DMS53 (cell line): ENCODE measurements at places on chromosomes 7 and 10.
A peak's percentile ranks its signal among the peaks of the same experiment; 100 is the strongest.

DNA sequence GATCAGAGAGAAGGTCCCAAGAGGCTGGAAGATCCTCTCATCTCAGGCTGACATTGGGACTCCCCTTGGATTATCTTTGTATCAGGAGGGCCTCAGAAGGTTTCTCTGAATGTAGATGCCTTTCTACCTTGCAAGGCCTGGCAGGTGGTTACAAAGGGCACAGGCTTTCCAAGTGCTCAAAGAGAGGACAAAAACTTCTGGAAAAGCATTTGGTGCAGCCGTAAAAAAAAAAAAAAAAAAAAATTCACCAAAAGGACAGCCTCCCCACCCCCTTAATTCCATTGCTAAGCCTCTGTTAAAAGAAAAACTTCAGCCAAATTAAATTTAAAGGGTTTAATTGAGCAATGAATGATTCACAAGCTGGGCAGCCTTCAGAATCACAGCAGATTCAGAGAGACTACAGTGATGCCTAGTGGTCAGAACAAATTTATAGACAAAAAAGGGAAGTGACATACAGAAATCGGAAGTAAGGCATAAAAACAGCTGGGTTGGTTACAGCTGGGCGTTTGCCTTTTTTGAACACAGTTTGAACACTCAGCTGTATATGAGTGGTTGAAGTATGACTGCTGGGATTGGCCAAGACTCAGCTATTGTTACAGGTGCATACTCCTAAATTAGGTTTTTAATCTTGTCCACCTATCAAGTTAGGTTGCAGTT lies 42.5 kb upstream of the LRGUK start:
- DNase-seq, result no peak

DNA sequence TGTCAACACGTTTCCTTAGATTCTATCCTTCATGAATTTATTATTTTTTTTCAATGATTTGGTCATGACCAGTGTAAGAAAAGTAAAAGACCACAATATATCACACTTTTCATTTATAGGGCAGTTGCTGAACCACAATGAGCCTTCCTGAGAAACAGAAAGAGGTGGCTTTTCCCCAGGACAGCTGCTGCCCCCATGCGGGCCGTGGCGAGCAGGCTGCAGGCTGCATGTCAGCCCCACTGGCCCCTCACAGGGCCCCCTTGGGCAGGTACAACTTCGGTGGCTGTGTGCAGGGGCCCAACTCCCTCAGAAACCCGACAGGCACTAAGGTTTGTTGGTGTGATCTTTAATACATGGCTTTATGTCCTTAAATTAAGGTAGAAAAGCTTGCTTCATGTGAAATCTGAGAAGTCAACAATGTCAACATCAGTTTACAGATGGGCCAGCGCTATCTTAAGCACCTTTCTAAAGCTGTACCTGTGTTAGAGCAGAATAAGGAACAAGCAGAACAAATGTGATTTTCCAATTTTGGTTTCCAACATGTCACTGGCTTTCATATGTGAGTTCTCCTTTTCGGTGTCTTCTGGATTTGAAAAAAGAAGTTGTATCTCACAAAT lies 10.6 kb downstream of the BEND7 start:
- no peak for DNase-seq

DNA sequence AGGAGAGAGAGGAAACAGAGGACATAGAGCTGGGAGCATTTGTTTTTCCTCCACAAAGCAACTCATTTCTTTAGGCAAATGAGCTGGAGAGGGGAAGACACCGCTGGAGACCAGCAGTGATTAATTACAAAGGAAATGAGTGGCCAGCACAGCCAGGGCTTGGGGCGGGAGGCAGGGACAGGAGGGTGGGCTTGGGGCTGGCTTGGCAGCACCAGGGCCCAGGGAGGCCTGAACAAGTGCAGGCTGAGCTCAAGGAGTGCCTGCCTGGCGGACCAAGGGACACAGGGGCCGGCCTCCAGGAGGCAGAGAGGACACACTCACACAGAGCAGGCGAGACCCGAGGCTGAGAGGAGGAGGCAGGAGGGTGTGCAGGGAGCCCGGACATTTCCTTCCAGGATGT lies 149.0 kb upstream of the UNC5B start:
- no peak for DNase-seq

- DNase-seq, result no peak
Measured at GRCh38 chr7:74575811-74576210, 81.7 kb upstream of the GTF2I start.

- DNase-seq, result peak; percentile 45
Measured at GRCh38 chr7:44750921-44751571, 2.4 kb downstream of the ZMIZ2 start.

DNA sequence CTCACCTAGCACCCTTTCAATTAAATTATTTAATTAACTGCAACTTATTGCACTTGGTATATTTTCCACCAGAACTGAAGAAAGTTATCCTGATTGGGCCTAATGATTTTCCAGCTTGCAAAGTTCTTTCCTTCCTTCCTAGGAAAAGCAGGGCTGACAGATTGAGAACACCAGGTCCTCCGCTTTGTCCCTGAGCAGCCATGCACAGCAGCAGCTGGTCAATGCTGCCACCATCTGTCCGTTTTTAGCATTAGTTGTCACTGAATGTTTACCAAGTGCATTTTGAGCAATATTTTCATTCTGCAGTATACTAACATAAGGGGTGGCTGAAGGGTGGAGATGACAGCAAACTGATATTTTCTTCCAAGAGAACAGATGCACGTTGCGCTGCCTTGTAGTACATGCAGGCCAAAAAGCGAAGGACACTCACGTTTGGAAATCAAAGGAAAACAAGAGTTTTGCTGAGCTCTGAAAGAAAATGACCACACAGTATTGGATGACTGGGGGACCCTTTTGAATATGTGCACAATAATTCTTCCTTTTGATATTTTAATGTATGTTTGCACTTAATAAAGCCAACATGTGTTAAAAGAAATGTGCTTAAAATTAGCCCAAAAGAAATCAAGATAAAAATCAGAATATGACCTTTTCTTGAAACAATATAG lies 248.8 kb upstream of the PTN start:
- peak; percentile 93 for DNase-seq

DNA sequence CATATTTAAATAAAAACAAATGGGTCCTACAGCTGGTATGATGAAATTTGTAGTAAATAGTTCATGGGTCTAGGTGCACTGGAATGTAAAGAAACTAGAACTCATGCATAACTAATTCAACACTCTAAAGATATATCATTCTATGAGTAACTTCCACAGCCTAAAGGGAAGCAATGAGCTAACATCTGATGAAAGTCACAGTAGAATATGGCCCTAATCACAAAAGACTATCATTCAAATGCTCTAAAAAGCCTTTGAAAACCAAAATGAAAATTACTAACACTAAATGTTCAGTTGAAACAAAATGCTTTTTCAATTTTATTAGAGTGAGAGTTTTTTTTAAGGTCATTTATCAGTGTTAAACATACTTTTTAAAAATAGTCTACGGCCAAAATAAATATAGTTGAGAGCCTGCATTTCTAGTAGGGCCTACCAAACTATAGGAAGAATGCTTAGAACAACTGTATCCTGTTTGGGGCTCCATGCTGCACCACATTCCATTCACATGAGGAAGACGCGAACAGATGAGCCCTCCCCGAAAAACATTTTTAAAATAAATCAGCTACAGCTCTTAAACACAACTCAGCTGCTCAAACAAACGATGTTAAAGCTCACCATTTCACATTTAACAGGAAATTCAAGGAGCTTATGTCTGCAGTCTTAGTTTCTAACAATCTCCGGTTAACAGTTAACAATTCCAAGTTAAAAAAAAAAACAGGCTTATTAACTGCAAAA lies 134.5 kb downstream of the NRBF2 start:
- peak; percentile 65 for DNase-seq

GRCh38 chr7:2508327-2509215 lies 11.0 kb upstream of the LFNG start:
- peak; percentile 95 for DNase-seq

GRCh38 chr10:129021594-129022304 lies 445.3 kb upstream of the MGMT start:
- no peak for DNase-seq

GRCh38 chr7:127882313-127882920 lies 148.8 kb downstream of the LRRC4 start:
- DNase-seq, result no peak

- no peak for DNase-seq
Measured at GRCh38 chr10:125093199-125093973, 67.0 kb downstream of the CTBP2 start.

- DNase-seq, result no peak
Measured at GRCh38 chr7:8249121-8249520, 12.8 kb downstream of the ICA1 start.

DNA sequence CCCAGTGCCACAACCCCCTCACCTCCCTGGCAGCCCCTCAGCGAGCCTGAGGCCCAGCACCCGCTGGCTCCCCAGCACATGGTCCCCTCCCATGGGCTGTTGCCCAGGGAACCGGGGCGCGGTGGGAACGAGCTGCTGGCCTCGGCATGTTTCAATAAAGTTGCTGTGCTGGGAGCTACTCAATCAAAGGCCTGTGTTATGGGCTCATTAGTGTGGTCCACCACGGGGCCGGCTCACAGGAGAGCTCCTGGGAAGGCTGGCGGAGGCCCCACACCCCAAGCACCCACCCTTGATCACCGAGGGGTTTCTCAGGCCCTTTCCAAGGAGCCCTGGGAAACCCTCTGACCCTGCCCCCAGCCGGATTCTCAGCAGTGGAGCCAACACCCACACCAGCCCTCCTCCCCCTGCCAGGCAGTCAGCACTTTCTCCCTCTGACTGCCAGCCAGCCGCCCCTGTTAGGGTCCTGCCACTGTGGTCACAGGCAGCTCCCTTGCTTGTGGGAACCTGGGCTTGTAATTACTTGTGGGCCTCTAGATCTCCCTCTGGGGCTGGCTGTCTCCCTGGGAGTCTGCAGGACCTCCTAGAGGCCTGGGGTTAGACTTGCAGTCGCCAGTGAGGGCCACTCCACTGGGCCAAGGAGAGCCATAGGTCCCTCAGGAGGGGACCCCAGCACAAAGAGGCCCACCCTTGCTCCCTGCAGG lies 24.8 kb upstream of the TRIM8 start:
- DNase-seq, result no peak
